ACHN (cell line): ENCODE measurements at places on chromosomes 16 and 17.

GRCh38 chr16:74462361-74462760 is 41.1 kb upstream of the CLEC18B start:
- no peak for DNase-seq

GRCh38 chr17:33925649-33926048 is 329.4 kb upstream of the CCL2 start:
- no peak for DNase-seq

DNA sequence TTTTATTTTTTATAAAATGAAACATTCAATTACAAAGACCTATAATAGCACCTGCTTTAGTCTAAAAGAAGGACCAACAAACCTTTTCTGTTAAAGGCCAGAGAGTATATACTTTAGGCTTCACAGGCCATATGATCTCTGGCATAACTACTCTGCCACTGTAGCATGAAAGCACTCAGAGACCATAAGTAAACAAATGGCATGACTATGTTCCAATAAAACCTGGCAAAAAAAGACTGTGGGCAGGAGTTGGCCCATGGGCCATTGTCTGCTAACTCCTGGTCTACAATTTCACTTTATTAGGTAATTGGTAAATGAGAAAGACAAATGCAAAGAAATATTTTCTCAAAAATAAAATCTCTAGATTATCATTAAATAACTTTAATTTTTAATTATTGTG is 14.9 kb downstream of the CEP112 start:
- no peak for DNase-seq

DNA sequence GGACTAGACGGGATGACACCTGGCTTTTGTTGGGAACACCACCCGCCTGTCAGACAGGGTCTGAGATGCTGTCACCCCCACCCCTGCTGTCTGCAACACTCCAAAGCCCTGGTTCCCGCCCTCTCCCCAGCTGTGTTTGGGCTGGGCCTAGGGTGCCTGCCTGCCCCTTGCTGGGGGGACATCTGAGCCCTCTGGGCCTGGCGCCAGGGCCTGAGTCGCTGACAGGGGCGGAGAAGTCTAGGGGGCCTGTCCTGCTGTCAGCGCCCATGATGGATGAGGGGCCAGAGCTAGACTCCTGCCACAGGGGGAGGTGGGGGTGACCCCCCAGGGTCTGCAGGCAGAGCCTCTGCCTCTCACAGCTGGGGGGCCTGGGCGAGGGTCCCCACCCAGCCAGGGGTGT is 7.6 kb upstream of the PKMYT1 start:
- DNase-seq, result no peak

DNA sequence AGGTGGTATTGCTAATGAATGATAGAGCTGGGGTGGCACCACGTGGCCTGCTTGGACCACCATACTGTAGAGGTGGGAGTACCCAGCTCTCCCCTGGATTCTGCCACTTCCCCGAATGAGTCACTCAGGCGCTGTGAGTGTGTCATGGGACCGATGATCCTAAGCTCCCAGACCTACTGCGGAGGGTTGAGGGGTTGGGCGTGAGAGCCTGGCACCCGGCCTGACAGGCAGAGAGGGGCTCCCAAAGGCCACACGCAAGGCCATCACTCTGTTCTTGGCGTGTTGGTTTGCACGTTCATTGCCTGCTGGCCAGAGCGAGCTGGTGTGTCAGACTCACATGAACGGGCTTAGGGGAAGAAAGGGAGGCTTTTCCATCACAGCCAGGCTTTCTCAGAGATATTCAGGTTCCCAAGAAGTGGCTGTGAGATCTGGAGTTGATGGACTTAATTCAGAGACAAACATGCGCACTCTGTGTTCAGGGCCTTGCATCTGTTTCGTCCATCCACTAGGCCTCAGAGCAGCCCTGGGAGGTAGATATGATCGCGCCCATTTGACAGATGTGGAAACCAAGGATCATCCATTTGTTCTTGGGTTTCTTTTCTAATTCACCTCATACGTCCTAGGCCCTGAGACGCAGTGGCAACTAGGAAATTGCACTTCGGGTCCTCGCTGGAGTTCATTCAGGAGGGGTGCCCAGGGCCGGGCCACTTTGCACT is 41.4 kb downstream of the CMIP start:
- DNase-seq, result peak; percentile 60

DNA sequence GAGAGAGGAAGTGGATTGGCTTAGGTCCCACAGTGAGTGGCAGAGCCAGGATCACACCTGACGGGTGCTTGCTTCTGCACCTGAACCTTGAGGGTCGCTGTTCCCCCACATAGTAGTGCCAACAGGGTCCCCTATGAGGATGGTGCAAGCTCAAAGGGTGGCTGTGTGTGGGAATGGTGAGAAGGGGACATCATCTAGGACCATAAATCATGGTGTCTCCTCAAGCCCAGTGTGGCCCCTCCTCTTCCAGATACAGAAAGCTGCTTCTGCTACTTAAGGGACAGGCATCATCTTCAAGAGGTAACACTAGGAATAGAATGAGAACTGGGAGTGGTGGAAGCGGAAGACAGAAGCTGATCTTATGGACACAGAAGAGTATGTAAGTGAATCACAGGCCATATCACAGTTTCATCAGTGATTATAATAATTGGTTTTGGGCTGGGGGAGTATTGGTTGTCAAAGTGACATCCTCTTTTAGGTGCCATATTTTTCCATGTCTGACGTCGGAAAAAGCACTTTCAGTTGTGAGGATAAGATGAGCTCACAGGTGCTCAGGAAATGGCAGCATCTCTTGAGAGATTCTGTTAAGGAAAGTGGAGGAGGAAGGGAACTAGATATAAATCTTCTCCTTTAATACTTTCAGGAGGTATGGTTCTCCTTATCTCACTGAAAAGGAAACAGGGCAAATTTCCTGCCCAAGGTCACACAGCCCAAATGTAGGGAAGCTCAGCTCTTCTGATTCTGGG is 83.2 kb upstream of the HNF1B start:
- no peak for DNase-seq

GRCh38 chr16:26709175-26709574 is 357.6 kb upstream of the C16orf82 start:
- DNase-seq, result no peak

DNA sequence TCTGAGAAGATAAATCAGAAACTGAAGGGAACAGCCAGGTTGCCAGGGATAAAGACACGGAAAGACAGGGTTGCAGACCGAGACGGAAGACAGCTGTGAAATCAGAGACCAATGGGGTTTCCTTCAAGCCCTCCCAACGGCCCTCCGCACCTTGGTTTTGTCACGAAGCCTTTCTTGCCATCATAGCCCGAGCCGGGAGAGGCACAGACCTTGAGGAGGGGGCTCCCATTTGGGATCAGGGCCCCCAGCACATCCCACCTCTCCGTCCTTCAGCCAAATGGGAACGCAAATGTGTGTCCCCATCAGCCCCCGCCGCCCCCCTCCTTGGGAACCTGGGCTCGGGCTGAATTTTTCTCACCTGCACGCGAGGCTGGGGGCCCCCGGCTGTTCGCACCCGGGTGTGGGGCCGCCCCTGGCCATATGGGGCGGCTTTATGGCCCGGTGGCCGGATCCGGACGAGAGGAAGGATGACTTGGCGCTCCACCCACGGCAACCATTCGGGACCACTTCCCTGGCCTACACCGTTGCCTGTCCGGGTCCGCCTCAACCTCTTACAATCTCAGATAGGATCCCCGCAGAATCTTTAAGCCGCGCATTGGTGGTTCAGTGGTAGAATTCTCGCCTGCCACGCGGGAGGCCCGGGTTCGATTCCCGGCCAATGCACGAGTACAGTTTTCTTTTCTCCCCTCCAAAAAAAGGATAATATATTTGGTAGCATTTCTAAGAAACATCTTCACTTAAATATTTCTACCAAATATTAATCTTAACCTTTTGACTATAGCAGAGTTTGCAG is 1.4 kb upstream of the HES7 start:
- DNase-seq, result peak; percentile 79

DNA sequence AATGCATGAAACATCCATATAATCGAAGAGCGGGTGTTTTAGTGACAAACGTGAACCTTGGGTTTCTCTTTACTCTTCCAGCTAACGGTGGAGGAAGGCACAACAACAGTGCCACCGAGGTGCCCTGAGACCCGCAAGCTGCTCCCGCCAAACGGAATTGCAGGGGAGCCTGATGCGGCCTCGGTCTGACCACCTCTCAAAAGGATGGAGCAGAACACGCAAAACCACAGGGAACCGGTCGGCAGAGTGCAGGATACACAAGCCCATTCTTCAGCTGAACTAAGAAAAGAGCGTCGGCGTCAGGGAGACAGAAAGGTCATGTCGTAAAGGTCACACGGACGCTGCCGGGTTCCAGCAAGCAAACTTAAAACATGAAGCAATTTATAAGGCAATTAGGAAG is 109.5 kb upstream of the ZNF750 start:
- no peak for DNase-seq

- DNase-seq, result no peak
Observed at GRCh38 chr17:49334744-49335512, 27.1 kb downstream of the ZNF652 start.

- no peak for DNase-seq
Observed at GRCh38 chr16:81967358-81967757, 43.9 kb downstream of the SDR42E1 start.

- no peak for DNase-seq
Observed at GRCh38 chr17:16971458-16972338, at the start of gene TNFRSF13B. Gene TNFRSF13B, minus strand, starts transcription at chr17:16972118. Its CDS starts 43 bp downstream, at chr17:16972075.

GRCh38 chr16:53668869-53669268 is 34.8 kb downstream of the RPGRIP1L start:
- no peak for DNase-seq

GRCh38 chr16:81484908-81485624 is 40.5 kb downstream of the CMIP start:
- no peak for DNase-seq

DNA sequence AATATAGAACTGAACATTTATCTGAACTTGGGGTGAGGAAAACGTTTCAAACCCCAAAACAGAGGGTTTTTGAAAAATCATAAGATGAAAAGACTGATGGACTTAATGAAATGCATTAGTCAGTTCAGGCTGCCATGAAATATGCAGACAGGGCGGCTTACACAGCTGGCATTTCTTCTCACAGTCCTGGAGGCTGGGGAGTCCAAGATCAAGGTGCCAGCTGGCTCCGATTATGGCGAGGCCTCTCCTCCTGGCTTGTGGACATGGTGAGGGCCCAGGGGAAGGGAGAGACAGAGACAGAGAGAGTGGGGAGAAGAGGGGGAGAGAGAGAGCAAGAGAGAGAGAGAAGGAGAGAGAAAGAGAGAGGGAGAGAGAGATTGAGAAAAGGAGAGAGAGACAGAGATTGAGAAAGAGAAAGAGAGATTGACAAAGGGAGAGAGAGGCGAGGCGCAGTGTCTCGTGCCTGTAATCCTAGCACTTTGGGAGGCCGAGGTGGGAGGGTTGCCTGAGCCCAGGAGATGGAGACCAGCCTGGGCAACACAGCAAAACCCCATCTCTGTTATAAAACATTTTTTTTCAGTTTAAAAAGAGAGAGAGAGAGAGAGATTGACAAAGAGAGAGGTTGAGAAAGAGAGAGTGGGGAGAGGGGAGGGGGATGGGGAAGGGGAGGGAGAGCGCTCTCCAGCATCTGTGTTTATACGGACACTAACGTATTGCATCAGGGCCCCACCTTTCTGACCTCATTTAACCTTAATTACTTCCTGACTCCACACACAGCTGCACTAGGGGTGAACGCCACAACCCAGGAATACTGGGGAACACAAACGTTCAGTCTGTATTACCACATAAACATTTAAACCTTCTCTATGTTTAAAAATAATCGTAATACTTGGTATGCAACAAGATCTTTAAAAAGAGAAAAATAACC is 24.6 kb upstream of the RPH3AL start:
- no peak for DNase-seq

GRCh38 chr16:16107839-16108238 is 115.5 kb downstream of the ABCC6 start:
- DNase-seq, result no peak

DNA sequence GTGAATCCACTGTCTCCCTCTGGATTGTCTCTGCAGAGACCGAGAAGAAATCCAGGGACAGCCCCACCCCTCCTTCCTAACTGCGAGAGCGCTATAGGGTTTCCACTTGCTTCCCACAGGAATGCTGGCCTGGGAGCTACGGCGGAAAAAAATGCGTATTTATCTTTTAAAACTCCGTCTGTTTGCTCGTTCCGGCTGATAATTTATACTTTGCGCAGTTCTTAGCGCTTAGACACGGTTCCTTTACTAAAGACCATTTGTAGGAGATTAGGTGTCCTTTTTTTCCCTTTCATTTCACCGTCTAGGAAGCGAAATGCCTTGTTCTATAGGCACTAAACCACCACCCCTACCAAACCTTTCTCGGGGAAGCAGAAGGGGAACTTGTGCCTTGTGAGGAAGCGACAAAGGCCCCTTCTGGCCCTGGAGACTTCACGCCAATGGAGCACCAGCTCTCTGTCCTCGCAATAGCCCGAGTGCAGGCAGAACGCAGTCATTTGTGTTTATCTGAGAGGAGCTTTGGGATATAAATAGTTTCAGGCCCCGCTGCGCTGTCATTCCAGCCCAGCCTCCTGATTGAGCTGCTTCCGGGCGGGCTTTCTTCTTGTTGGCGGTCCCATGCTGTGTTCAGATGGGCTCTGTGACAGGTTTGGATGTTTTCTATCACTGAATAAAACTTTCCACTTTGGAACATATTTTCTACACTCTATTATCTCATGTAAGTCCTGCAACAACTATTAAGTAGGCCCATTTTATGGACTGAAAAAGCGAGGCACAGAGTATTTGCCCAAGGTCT is 791 bp upstream of the SUPT4H1 start:
- no peak for DNase-seq

DNA sequence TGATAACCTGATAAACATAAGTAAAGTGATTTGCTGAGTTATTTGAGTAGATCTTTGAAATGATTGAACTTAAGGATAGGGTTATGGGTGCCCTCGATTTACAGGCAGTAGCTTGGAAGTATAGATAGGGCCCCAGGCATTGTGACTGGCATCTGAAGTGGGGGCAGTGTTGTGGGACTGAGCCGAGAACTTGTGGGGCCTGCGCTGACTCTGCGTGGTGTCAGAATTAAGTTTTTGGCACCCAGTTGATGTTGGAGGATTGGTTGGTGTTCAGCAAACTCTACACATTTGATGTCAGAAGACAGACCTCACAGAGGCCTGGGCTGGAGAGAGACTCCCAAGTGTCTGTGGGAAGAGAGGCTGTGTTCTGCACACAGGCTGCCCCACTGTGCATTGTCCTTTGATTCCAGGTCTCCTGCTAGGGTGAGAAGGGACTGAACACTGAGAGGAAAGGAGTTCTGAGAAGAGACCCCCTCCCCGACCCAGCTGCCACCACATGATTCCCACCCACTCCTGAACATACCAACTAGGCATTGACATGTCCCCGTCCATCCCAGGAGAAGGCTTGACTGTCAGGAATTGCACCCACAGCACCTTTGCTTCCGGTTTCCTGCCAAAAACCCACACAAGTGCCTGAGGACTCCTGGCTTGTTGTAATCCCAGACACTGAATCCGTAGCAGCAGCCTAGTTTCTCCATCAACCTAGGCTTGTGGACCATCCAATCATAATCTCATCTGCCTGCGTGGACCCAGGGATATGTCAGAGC is 4.5 kb downstream of the ZNF267 start:
- DNase-seq, result no peak

GRCh38 chr16:88975511-88976061 is 1.4 kb downstream of the CBFA2T3 start:
- DNase-seq, result no peak

DNA sequence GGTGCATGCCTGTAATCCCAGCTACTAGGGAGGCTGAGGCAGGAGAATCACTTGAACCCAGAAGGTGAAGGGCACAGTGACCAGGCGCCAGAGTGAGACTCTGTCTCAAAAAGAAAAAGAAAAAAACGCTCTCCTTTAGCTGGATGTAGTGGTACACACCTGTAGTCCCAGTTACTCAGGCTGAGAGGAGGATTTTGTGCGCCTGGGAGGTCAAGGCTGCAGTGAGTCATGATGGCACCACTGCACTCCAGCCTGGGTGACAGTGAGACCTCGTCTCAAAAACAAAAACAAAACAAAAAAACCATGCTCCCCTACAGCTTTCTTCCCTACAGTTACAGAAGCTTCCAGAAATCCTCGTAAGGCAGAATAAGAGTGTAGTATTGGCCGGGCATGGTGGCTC is 33.1 kb upstream of the ST6GALNAC1 start:
- no peak for DNase-seq
